Adipose tissue (tissue), 3 donors: ENCODE measurements at places on chromosomes 12 and 14. TPM values are rescaled to one million over a fixed set of nuclear protein-coding genes. Genes with fewer than 3 reads are reported as not detected.

The SCARB1 gene
- 54.9 TPM for polyA plus RNA-seq

The STON2 gene
- polyA plus RNA-seq: 7.4 TPM

The SLC35E3 gene
- polyA plus RNA-seq: 2.9 TPM

The AQP2 gene
- not detected for polyA plus RNA-seq

The KRT6B gene
- polyA plus RNA-seq: 0.05 TPM

The TPPP2 gene
- polyA plus RNA-seq: not detected

The CFAP251 gene
- polyA plus RNA-seq: 0.79 TPM

The PGF gene
- 6.2 TPM for polyA plus RNA-seq

The MGP gene
- 63.1 TPM for polyA plus RNA-seq

The DEPDC4 gene
- polyA plus RNA-seq: not detected

The OSGEP gene
- polyA plus RNA-seq: 26.7 TPM

The SOAT2 gene
- 0.09 TPM for polyA plus RNA-seq

The NCOR2 gene
- polyA plus RNA-seq: 63.1 TPM

The OTOGL gene
- 0.03 TPM for polyA plus RNA-seq

The TAS2R8 gene
- polyA plus RNA-seq: not detected

The TMTC3 gene
- polyA plus RNA-seq: 2.4 TPM

The RASSF3 gene
- 21.5 TPM for polyA plus RNA-seq

The CCT2 gene
- polyA plus RNA-seq: 99.0 TPM

The CLEC1B gene
- not detected for polyA plus RNA-seq

The GDF11 gene
- polyA plus RNA-seq: 2.2 TPM

The CLEC14A gene
- 11.8 TPM for polyA plus RNA-seq

The CFL2 gene
- polyA plus RNA-seq: 63.7 TPM

The ZC3H10 gene
- 1.9 TPM for polyA plus RNA-seq

The CCDC196 gene
- polyA plus RNA-seq: not detected

The PMCH gene
- not detected for polyA plus RNA-seq

The HOXC12 gene
- not detected for polyA plus RNA-seq

The NXPH4 gene
- 2.0 TPM for polyA plus RNA-seq

The LRIG3 gene
- polyA plus RNA-seq: 14.7 TPM

The GPR135 gene
- 0.79 TPM for polyA plus RNA-seq

The KRT77 gene
- not detected for polyA plus RNA-seq

The XPOT gene
- polyA plus RNA-seq: 31.3 TPM

The DNAL1 gene
- 3.9 TPM for polyA plus RNA-seq

The MYO1H gene
- polyA plus RNA-seq: not detected

The GPR65 gene
- polyA plus RNA-seq: 0.56 TPM

The KSR2 gene
- polyA plus RNA-seq: 0.01 TPM
